ENCODE measurements at places on chromosomes 7 and 10.

DNA sequence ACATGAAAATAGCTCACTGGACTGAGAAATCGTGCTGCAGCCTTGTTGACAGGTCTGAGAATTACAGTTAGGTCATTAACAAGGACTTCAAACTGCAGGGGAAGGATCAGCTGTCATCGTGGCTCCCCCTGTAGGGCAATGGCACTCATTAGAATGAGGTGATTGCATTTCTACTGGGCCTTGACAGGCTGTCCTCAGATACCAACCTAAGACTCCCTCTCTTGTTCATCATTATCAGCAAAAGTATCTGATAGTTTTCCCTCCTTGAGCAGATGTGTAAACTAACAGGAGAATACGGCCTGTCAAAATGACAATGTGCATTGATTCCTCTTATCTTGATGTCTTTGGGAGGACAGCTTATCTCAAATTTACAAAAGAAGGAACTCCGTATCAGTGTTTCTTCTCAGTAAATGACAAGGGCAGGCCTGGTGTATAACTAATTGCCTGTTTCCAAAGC, 648.5 kb upstream of the LRRN3 start:
- no peak for DNase-seq

DNA sequence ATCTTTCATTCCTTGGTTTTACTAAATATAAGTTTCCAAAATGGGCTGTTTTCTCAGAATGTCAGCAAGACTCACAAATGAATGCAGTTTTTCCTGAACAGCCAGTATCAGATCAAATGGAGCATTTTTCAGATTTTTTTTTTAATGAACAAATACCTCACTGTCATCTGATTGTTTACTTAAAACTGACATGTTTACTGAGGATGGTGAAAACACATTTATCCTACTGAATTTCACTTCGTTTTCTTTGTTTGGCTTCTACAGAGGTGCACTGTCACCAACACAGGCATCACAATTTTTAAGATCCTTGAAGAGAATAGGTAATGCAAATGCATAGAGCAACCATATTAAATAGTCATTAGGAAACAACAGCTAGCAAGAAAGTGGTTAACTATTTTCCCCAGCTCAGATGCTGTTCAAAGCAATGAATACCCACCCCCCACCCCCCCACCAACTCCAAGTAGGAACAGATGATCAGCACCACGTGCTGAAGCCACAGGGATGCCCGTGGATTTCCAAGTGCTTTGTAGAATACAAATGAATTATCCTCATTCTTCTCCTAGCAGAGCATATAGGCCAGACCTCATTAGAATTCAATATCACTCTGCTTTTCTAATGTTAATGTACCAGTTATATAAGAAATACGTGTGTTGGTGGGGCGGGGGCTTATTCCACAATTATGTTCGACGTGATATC, 205.9 kb downstream of the SKAP2 start:
- no peak for DNase-seq

DNA sequence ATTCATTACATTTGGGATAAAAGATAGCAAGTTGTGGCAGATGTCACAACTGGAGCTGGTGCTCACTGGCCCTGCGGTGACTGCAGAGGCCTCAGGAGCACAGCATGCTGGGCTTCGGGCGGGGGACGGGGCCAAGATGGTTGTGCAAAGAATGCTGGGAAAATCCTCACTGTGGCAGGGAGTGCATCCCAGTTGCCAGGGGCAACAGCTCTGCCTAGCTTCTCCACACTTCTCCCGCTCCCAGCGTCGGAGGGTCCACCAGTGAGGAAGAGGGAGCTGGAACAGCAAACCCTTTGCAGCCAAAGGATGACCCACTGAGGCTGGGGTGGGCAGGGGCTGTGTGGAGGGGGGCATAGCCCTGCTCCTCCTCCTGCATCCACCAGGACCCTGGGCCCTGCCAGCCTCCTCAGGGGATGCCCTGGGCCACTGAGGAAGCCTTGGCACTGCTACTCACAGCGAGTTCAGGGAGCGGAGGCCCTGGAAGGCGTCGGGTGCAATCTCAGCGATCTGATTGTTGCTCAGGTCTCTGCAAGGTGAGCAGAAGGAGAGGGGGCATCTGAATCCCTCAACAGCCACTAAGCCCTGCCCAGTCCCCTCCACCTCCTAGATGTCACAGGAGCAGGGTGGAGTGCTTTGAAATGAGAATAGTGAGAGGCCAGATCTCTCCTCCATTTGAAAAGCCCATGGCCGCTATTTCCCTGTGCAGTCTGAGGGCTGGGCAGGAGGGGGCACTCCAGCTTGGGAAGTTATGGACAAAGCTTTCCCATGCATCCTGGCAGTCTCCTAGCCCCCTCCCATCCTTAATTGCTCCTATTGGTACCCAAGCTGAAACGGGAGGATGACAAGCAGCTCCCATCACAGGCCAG, 126.5 kb downstream of the SLIT1 start:
- DNase-seq: no peak

DNA sequence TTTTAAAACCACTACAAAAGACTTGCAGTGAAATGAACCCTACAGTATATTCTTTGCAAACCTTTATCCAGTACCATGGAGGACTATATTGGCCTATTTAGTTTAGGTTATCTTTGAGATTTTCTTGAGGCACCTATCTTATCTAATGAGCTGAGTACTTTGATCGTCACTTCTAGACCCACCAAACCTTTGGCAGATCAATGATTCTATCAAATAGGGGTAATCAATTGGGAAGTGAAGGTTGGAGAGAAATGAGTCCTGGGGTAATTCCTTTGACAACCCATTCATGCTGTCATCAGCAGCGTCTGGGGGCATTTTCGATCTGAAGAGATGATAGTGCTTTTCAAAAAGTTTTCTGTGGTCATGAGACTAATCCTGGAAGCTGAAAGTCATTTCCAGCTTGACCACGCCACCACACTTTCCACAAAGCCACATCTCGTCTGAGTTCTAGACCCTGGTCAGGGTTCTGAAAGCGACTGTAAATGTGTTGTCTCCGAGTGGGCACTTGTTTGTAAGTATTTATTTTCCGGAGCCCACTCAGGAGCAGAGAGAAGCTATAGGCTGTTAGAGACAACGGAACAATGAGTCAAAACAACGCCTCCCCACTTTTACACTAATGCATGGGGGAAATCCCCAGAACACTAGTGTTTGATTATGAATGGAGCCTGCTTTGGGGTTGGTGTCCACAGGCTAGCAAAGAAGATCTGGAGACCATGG, 4.8 kb downstream of the EGR2 start:
- DNase-seq: no peak

DNA sequence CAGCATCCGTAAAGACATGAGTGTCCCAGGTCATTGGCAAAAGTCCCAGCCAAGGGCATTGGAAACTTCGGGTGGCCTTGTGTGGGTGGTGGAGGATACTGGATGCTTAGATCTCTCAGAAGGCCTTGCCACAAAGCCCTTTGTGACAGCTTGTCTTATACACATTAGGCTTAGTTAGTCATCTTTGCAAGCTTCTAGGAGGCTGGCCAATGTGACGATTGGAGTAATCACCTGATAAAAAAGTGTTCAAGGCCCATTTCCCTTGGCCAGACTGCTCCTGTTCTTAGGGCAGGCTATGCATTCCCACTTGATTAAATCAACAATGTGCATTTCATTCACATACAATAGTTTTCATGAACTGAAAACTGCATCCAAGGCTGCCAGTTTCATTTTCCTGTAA, 26.9 kb downstream of the NPS start:
- no peak for DNase-seq

DNA sequence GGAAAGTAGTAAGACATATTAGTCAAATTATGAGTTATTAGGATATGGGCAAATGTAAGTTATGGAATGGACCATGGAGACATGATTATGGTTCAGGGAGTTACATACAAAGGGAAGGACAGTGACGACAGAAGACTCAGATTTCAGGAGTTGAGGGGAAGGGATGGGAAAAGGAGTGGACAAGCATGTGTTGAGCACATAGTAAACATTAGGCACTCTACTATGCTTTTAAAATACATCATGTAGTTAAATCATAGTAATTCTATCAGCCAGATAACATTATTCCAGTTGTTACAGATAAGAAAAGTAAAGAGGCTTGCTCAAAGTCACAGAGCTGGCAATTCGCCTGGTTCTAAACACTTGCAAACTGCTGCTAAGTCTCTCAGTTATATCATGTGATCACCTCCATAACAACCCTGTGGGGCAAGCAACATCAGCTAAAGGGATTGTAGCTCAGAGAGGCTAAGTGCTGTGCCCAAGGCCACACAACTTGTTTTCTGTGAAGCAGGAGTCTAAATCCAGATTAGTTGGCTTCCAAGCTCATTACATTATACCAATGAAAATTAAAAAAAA, 115.2 kb upstream of the MDFIC start:
- DNase-seq: no peak

- DNase-seq: no peak
Observed at GRCh38 chr10:603745-604144, 85.7 kb downstream of the DIP2C start.

GRCh38 chr7:21620054-21620453, 77.2 kb downstream of the DNAH11 start:
- DNase-seq: no peak

DNA sequence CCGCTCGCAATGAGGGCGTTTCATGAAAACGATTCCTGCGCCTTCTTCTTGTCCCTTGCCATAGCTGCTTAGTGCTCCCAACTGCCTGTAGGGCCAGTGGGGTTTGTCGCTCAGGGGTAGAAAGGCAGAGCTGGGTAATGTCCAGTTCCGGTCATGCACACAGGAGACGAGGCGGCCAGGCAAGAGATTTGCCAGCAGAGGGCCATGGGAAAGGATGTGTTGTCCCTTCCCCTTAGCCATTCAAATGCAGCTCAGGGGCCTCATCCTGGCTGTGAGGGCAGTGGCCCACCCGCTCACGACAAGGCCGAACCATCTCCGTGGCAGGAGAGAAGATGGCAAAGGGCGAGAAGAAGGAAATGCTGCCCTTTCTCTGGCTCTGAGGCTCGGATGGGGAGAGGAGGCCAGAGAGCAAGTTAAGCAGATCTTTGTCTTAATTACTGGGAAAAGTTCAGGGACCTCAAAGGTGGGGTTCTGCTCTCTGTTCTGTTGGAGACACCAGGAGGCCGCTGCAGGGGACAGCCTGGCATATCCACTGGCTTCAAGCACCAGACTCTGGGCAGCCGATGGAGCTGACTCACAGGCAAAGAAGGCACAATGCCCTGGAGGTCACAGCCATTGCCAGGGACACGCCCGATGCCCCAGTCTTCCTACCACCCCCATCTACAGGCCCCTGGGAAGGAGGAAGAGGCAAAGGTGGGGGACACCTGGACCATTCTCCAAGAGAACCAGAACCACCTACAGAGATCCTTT, 534.8 kb upstream of the MGMT start:
- no peak for DNase-seq

GRCh38 chr10:67853512-67853911, 15.5 kb upstream of the DNAJC12 start:
- DNase-seq: no peak

GRCh38 chr7:139582130-139582650, 58.7 kb downstream of the CLEC2L start:
- DNase-seq: no peak

GRCh38 chr7:64877714-64878610, 25.1 kb upstream of the ZNF273 start:
- DNase-seq: no peak

- DNase-seq: no peak
Observed at GRCh38 chr7:149772241-149772955, 990 bp downstream of the ZNF467 start.

- no peak for DNase-seq
Observed at GRCh38 chr10:71985542-71986250, 21.5 kb downstream of the CHST3 start.

DNA sequence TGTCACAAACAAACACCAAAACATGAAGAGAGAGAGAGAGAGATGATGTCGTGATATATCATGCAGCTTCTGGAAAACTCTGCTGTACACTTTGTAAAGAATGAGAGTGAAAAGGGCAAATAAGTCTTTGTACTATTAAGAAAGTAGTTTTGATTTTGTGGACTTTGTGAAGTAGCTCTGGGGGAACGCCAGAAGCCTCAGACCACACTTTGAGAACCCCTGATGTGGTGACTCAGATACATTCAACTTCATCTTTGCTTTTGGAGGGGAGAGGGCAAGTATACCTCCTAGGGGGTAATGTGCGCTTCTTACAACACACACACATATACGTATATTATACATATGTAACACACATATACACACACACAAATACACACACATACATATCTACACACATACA, 84.3 kb downstream of the GALNT17 start:
- DNase-seq: no peak

DNA sequence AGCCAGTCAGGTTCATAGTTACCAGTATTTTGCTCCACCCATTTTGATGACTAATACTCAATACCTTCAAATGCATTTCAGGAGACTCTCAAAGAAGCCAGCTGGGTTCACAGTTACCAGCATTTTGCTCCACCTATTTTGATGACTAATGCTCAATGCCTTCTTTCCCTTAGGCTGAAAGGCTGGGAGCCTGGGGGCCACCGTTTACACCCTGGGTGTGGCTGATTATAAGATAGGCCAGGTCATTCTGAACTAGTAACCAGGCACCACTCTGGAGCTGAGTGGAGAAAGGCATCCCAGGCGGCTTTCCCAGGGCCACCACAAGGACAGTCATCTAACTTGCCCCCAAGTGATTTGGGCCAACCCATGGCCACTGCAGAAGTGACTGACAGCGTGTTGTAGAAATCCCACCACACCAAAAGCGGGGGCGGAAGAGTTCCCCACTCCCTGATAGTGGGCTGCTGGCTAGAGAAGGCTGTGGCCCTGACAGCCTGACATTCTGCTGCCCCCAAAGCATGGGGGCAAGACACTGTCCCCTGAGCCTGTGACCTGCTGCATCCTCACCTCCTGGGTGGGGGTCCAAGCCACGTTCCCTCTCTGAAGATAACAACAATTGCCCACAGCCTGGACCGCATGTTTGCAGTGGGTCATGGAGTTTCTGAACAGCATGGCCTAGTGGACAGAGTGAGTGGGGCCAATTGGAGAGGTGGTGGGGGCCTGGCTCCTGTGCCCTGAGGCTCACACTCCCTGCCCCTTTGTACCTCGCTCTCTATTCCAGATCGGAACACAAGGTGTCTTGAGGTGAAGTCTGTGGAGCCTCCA, 23.0 kb upstream of the ZNF488 start:
- DNase-seq: no peak

GRCh38 chr10:624605-625332, 64.7 kb downstream of the DIP2C start:
- DNase-seq: no peak
